ENCODE measurements at places on chromosomes 6 and 20. TPM values are rescaled to one million over a fixed set of nuclear protein-coding genes. Genes with fewer than 3 reads are reported as not detected.

The SAMD3 gene
- polyA plus RNA-seq, result 1.2 TPM

The HLA-DRA gene
- 6.2 TPM for polyA plus RNA-seq

The LGSN gene
- polyA plus RNA-seq, result 0.03 TPM

The TRIM40 gene
- not detected for polyA plus RNA-seq

The DEFB121 gene
- not detected for polyA plus RNA-seq

The PROKR2 gene
- 9.5 TPM for polyA plus RNA-seq

The SNX21 gene
- polyA plus RNA-seq, result 15.8 TPM

The GSTA3 gene
- not detected for polyA plus RNA-seq

The TRAPPC3L gene
- polyA plus RNA-seq, result not detected

The DOK5 gene
- polyA plus RNA-seq, result 7.8 TPM

The RIPOR2 gene
- polyA plus RNA-seq, result 16.7 TPM

The WFDC5 gene
- polyA plus RNA-seq, result not detected

The MEI4 gene
- 0.05 TPM for polyA plus RNA-seq

The CASS4 gene
- not detected for polyA plus RNA-seq

The XKR7 gene
- 2.4 TPM for polyA plus RNA-seq

The RHAG gene
- not detected for polyA plus RNA-seq

The RING1 gene
- polyA plus RNA-seq, result 16.4 TPM

The RIMS1 gene
- 0.35 TPM for polyA plus RNA-seq

The SAMD10 gene
- polyA plus RNA-seq, result 5.2 TPM

The LTA gene
- not detected for polyA plus RNA-seq

The KCNG1 gene
- polyA plus RNA-seq, result 35.0 TPM

The ANKRD60 gene
- not detected for polyA plus RNA-seq

The CD93 gene
- under 0.01 TPM for polyA plus RNA-seq

The TNNC2 gene
- 7.6 TPM for polyA plus RNA-seq

The CLDN20 gene
- polyA plus RNA-seq, result not detected

The HAO1 gene
- polyA plus RNA-seq, result not detected

The IP6K3 gene
- polyA plus RNA-seq, result 0.93 TPM

The FAXC gene
- 23.2 TPM for polyA plus RNA-seq

The ADGRG6 gene
- 1.1 TPM for polyA plus RNA-seq

The FRK gene
- polyA plus RNA-seq, result 0.11 TPM

The ADRM1 gene
- 260 TPM for polyA plus RNA-seq

The DLK2 gene
- polyA plus RNA-seq, result 1.6 TPM

The ZNF311 gene
- 1.9 TPM for polyA plus RNA-seq

The ISM1 gene
- polyA plus RNA-seq, result 0.62 TPM

The CCDC28A gene
- polyA plus RNA-seq, result 9.6 TPM

The NOX3 gene
- polyA plus RNA-seq, result not detected

The AVP gene
- polyA plus RNA-seq, result 0.42 TPM

The NKAIN2 gene
- polyA plus RNA-seq, result 0.03 TPM

The PCED1A gene
- polyA plus RNA-seq, result 18.9 TPM

The PRKN gene
- polyA plus RNA-seq, result 0.19 TPM

The NRSN1 gene
- 0.03 TPM for polyA plus RNA-seq

Measured in H1 (cell line).